ENCODE measurements at places on chromosomes 11 and 22.
A peak's percentile ranks its signal among the peaks of the same experiment; 100 is the strongest.

DNA sequence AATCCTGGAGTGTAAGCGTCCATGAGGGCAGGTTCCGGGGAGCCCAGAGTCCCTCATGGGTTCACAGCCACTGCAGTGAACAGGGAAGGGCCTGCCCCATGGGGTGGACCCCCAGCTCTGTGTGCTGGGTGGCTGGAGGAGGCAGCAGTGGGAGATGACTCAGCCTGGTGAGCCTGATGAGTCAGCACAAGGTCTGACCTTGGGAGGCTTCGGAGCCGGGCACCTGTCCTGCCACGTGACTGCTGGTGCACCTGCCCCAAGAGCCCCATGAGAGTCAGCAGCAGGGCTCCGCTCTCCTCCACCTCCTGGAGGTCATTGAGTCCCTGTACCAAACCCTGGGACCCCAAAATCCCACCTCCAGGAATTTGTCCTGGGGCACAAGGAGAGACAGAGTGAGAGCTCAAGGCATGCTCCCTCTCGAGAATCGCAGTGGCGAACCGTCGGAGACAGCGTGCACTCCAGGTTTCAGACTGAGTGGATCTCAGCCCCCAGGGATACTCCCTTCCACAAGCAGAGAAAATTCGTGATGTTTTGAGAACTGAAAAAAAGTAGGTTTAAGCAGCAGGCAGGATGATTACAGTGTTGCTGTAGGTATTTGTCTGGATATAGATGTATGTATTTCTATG is 1221.7 kb downstream of the BRD1 start:
- DNase-seq, result no peak

DNA sequence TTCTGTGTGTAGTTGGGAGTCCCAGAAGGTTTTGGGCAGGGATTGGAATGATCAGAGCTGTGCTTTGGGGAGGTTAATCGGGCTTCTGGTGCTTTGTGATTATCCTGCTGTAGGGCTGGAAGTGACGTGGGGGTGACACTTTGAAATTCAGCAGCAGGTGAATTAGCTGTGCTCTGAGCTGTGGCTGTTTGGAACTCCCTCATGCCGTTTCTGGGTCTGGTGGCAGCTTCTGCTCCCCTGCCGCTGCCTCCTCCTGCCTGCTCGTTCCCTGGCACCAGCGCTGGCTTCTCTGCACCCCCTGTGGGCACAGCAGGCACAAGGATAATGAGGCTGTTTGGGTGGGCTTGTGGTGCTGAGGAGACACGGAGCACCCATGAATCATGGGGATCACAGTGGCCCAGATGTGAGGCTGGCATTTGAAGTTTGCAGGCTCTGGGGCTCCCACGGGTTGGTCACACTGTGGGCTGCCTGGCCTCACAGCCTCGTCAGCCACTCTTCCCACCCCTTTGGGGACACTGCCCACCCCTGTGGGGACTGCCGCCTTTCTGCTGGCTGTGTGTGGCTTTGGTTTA is 49.7 kb downstream of the TBC1D22A start:
- no peak for DNase-seq

DNA sequence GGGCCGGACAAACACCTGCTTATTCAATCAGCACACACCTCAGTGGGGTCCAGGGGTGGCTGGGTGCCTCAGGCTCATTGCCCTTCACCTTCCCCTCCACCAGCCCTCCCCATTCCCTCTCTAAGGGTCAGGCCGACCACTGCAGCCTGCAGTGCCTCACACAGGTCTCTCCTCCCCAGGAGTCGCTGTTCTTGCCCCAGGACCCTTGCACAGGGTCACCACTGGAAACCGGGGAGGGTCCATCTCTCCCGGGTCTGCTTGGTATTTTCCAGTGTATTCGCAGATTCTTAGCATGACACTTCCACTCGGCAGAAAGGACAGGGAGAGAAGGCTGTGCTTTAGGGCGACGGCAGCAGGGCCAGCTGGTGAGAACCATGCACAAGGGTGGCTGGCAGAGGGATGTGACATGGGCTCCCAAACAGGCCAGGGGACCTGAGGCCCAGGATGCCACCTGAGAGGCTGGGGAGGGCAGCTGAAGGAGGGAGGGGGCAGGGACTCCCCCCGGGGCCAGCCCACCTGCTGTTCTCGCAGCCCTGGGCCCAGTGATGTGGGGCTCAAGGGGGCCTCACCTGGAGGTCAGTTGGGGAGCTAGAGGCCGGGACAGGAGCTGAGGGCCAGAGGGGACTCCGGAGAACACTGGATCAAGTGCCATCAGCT is 16.1 kb upstream of the TBX1 start:
- DNase-seq, result no peak

DNA sequence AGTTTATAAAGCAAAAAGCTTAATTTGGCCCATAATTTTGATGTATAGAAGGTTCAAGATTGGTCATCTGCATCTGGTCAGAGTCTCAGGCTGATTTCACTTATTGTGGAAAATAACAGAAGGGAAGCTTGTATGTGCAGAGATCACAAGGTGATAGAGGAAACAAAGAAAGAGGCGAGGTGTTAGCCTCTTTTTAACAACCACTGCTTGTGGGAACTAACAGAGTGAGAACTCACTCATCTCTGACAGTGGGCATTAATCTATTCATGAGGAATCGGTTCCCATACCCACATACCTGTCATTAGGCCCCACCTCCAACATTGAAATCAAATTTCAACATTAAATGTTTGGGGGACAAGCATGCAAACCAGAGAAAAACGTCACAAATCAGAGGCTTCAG is 250.3 kb downstream of the GRM5 start:
- DNase-seq, result no peak

- DNase-seq, result no peak
Measured at GRCh38 chr22:38098410-38099249, 11.9 kb downstream of the BAIAP2L2 start.

GRCh38 chr22:36644333-36644757 is 59.2 kb downstream of the CACNG2 start:
- peak; percentile 11 for DNase-seq

DNA sequence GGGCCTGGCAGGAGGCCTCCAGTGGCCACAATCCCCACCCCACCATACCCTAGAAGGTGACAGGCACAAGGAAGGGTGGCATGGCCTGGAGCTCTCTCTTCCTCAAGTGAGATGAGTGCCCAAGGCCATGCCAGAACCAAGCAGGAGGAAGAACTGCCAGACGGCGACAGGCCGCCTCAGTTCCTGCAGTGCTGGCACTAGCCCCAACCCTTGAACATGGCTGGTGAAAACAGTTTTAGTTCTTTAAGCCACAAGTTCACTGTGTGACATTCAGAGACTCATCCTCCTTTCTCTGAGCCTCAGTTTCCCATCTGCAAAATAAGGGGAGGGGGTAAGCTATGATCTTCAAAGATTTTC is 9.8 kb downstream of the CHRDL2 start:
- DNase-seq, result no peak

- no peak for DNase-seq
Measured at GRCh38 chr11:61335355-61335710, 2.3 kb downstream of the TKFC start.

- no peak for DNase-seq
Measured at GRCh38 chr11:95659088-95659487, 130.5 kb downstream of the FAM76B start.

GRCh38 chr11:40403321-40403720 is 1056.1 kb downstream of the LRRC4C start:
- no peak for DNase-seq

DNA sequence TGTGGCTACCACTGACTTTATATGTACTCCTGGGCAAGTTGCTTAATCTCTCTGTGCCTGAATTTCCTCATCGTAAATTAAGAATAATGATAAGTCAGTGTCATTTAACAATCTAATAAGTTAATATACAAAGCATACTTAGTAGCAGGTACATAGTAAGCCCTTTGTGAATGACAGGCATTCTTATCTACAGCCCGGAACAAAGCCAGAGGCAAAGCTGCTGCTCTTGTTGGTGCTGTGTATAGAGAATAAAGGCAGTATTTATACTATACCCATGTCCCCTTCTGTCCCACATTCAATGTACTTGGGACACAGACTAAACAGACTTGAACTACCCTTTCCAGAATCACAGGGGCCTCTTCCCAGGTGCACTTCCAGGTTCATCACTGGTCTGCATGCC is 229.7 kb upstream of the NCAM1 start:
- DNase-seq, result no peak

DNA sequence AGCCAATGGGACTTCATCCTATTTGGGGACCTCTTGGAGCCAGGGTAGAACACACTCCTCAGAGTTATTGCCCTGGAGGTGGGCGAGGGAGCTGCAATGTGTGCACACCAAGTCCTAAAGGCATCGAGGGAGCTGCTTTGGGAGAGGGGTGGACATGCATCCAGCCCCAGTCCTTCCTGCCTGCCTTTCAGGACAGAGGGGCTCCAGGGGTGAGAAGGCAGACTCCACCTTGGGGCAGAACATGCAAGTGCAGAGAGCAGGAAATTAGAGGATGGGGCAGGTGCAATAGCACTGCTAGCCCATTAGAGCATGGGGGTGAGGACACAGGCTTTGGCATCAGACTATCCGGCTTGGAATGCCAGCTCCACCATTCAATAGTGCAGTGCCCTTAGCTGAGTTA is 288.5 kb downstream of the OPCML start:
- no peak for DNase-seq

GRCh38 chr11:76670485-76671236 is at the start of gene LRRC32:
LRRC32 (minus strand) TSS chr11:76670747; CDS start chr11:76665954, 4,793 bp downstream.
- DNase-seq, result no peak

GRCh38 chr11:128469220-128469619 is 118.1 kb downstream of the ETS1 start:
- DNase-seq, result no peak

DNA sequence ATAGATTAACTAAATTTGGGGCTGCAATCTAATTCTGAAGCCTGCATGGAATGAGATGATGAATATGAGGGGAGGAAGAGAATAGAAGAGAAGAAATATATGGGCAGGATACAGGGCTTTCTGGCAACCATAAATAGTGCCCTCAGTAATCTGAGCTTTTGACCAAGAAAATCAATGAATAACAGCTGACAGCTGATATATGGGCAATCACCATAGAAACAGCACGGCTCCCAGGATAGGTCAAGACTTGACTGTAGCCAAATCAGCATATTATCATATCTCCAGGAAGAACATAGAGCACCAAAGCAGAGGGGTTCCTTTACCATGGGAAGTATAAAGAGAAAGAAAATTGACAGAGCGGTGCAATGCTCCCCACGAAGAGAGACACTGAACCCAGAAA is 643.8 kb upstream of the TENM4 start:
- DNase-seq, result no peak

DNA sequence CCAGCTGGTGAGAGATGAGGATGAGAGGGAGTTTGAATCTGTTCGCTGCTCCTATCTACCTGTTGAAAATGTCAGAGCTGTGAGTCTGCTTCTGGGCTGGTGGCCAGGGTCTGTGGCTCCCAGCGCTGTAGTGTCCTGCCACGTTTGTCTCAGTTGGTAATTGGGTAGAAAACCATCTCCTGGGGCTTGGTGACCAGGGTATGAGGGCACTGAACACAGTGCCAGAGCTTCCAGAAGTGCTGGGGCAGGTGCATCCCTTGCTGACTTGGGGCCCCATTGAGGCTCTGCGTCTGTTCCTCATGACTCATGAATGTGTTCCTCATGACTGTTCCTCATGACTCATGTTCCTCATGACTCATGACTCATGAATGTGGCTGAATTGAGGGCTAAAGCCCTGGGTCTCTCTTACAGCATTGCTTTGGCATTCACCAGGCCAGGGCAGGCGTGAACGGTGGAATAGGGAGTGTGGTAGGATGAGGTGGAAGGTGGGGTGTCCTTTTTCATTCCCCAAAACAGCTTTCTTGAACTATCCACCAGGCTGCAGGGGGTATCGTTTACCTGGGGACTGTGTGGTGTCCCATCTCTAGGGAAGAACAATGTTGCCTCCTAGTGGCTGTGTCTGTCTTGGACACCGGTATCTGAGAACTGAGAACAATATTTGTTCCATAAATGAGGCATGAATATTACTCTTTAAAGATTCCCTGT is 139.5 kb downstream of the COMMD9 start:
- DNase-seq, result peak; percentile 0

GRCh38 chr11:28529046-28529445 is 420.9 kb downstream of the METTL15 start:
- DNase-seq, result no peak

DNA sequence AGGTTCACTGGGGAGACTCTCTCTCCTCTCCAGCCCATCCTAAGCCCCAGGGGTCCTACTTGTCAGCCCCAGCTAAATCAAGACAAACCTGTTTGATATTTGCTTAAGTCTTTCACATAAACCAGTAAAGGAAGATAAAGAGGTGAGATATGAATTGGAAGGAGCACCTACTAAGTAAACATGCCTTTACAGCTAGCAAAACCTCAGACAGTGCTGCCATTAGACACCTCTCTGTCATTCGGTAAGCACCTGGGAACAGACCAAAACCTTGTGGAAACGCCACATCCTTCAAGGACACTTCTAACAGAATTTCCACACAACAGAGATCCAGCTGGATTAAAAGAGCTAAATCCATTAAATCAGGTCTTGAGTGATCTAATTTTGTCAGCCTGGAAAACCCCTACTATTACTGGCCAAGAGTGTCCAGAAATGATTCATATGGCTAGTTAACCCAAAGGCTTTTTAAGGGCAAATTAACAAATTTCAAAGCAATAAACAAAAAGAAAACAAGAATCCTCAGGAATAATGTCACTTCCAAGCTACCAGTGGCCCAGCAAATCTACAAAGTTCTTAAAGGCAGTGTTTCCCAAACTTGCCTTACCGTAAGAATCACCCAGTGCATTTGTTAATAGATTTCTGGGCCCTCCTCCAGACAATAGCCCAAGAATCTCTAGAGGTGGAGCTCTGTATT is 2.4 kb downstream of the VPS37C start:
- DNase-seq, result no peak

GRCh38 chr11:61157743-61158142 is 3.5 kb downstream of the VPS37C start:
- no peak for DNase-seq

- no peak for DNase-seq
Measured at GRCh38 chr11:128055576-128056217, 531.7 kb downstream of the ETS1 start.

DNA sequence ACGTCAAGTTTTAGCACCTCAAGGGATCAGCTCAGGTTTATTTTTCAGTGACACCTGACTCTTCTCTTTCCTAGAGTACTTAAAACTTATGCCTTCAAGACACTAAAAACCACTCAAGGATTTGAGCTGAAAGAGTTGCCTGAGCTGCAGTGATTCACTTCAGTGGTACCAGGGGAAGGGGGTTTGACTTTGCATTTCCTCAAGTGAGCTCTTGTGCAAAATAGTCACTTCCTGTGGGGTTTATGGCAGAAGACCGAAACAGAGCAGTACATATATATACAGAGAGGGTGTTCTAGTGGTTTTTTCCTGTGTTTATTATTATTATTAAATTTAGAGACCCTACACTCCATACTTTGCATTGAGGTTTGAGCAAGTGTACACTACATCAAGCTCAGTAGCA is 60.7 kb downstream of the DBX1 start:
- DNase-seq, result no peak

- DNase-seq, result no peak
Measured at GRCh38 chr11:113174882-113175281, 139.5 kb upstream of the TTC12 start.

GRCh38 chr11:61589961-61590360 is 9.1 kb upstream of the SYT7 start:
- no peak for DNase-seq

DNA sequence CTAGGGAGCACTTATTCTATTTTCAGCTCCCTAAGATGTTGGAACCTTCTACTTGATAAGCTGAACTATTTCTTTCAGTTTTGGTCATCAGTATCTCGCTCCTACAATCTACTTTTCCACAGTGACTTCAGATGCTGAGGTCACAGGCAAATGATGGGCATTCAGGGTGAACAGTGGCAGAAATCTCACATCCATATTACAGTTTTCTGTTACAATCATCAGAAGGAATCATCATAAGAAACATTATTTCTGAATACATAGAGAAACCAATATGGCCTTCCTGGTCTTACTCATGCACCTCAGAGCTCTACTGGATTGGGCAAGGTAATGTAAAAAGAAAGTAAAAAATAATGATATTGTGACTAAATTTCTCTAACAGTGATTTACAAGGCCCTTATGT is 39.4 kb upstream of the DDI1 start:
- DNase-seq, result no peak
